ENCODE measurements at places on chromosomes 5 and 9.

- no peak overlapping the region for H3K27ac ChIP-seq
- no peaks in the 10 kb centered on the region for H3K27me3 ChIP-seq
- peaks cover 10% of the 10 kb centered on the region for H3K4me1 ChIP-seq
- no peak for DNase-seq
- H3K36me3 ChIP-seq, result no peaks in the 10 kb centered on the region
- no peak overlapping the region for H3K4me3 ChIP-seq
These were observed 3.0 kb downstream of the SLC22A5 start for GRCh38 chr5:132372542-132372941.

DNA sequence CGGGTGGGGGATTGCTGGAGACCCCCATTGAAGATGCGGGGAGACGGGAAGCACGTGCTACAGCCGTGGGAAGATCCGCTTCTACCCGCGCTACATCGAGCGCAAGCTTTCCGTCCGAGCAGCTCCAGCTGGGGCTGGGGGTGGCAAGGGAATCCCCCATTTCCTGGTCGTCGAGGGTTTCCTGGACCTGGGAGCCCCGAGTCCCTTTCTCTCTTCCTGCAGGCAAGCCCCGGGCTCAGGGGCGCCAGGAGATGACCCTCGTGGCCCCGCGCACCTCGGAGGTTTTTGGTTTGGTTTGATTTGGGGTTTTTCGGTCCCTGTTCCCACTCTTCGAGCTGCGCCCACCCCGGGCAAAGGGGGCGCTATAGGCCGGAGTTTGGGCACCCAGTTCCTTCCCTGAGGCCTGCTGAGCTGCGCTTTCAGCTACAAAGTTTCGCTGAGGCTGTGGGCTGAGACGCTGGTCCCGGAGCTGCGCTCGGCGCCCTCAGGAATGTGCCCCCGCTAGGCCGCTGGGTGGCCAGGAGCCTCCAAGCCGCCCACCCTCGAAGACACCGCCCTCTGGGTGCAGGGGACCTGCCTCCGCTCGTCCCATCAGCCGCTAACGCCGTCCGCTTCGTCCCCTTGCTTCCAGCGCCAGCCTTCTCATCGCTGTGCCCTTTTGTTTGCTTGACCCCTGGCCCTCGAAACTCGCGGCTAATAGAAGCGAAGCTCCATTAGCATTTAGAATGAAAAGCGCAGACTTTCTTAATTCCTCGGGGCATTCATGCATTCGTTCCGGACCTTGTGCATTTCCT is 2.9 kb downstream of the NR4A3 start:
- H3K27me3 ChIP-seq, result peaks cover 79% of the 10 kb centered on the region
- no peak overlapping the region for H3K27ac ChIP-seq
- peaks cover 58% of the 10 kb centered on the region for H3K4me1 ChIP-seq
- DNase-seq, result no peak

- H3K27me3 ChIP-seq, result peaks cover 5% of the 10 kb centered on the region
- peaks cover 32% of the 10 kb centered on the region for H3K4me1 ChIP-seq
- no peaks in the 10 kb centered on the region for H3K36me3 ChIP-seq
- H3K27ac ChIP-seq, result no peak overlapping the region
These were observed 43.4 kb upstream of the EXOC3 start for GRCh38 chr5:399296-400281.

DNA sequence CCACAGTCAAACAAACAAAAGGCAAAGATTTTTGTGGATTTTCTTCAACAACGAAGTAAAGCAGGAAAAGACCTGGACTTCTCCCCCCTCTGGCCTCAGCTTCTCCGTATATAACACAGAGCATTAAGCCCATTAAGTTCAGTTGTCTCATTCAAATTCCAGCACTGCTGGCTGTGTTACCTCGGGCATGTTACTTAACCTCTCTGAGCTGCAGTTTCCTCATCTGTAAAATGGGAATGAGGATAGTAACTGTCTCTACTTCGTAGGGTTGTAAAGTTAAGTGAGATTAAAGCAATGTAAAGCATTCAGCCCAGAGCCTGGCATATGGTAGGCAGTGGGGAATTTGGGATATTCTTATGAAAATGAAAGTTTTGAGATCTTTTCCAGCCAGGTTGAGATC is 92.7 kb upstream of the SMIM23 start:
- H3K4me1 ChIP-seq, result no peaks in the 10 kb centered on the region
- no peak for DNase-seq
- no peak overlapping the region for H3K4me3 ChIP-seq
- no peaks in the 10 kb centered on the region for H3K36me3 ChIP-seq
- no peak overlapping the region for H3K27ac ChIP-seq
- no peaks in the 10 kb centered on the region for H3K27me3 ChIP-seq

GRCh38 chr9:129607027-129607387 is 13.9 kb downstream of the C9orf50 start:
- DNase-seq, result no peak
- H3K27ac ChIP-seq, result peak overlapping the region; percentile 66
- no peaks in the 10 kb centered on the region for H3K27me3 ChIP-seq
- H3K36me3 ChIP-seq, result no peaks in the 10 kb centered on the region

DNA sequence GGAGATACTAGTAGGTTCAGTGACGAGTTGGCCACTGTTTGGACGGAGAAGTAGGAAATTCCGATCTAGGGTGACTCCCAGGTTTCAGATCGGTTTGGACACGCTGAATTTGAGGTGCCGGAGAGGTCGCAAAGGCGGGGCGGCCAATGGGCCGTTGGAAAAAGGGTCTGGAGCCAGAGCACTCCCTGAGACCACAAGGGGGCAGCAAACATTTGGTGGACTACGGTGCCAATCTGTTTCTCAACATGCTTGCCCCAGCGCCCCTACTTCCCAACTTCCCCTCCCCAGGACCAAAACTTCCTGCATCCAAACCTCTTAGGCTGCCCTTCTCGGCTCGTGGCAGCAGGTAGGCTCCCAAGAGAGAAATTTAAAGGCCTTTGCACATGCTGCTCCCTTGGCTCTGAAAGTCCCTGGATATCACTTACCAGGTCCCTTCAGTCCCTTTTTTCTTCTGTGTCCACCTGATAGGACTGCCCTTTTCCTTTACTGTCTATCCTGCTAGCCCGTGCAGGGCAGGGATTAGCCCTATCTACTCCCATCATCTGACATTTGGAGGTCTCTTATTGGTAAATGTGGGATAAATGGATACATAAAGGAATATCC is 992 bp upstream of the RPP25L start:
- no peaks in the 10 kb centered on the region for H3K27me3 ChIP-seq
- H3K4me3 ChIP-seq, result peak overlapping the region; percentile 77
- H3K4me1 ChIP-seq, result peaks cover 23% of the 10 kb centered on the region
- peak overlapping the region; percentile 85 for H3K27ac ChIP-seq
- peak; percentile 77 for DNase-seq

GRCh38 chr5:71996789-71997188 is 110.5 kb upstream of the MAP1B start:
- no peak overlapping the region for H3K4me3 ChIP-seq
- H3K36me3 ChIP-seq, result no peaks in the 10 kb centered on the region
- no peaks in the 10 kb centered on the region for H3K27me3 ChIP-seq
- DNase-seq, result no peak
- no peak overlapping the region for H3K27ac ChIP-seq

- H3K4me1 ChIP-seq, result peaks cover 5% of the 10 kb centered on the region
- no peak for DNase-seq
- peaks cover 6% of the 10 kb centered on the region for H3K27me3 ChIP-seq
These were observed 99.4 kb downstream of the TMEM174 start for GRCh38 chr5:73272351-73272750.

- no peak for DNase-seq
- H3K36me3 ChIP-seq, result no peaks in the 10 kb centered on the region
- no peak overlapping the region for H3K27ac ChIP-seq
- H3K4me3 ChIP-seq, result no peak overlapping the region
These were observed 60.1 kb downstream of the FBN2 start for GRCh38 chr5:128477944-128478343.

DNA sequence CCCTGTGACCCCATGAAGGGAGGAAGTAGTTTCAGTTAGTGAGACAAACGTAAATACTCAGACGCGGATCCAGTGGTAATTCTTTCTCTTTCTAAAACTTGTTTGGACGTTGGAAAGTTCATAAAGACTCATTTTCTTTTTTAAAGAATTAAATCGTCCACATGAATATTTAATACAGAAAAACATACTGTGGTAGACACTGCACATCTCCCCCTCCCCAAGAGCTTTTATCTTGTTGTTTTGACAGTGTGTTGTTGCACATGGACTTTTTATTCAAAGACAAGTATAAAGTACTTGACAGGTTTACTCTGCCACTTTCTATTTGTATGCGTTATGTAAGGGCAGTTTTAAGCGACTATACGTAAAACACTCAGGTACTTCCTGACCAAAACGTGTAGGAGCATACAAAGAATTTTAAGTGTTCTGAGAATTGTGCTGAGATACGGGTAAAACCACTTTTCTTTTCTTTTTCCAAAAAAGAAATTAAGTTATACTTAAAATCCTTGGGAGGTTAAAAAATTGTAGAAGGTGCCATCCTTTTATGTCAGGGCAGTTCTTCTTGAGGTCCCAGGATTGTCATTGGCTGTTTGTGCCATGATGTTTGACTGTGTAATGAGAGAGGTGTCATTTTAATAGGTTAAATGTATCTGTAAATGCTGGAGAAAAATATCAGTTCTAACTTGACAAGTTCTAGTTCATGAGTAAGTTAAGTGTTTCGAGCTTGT is 1.3 kb downstream of the NIPBL start:
- H3K4me1 ChIP-seq, result peaks cover 6% of the 10 kb centered on the region
- H3K36me3 ChIP-seq, result no peaks in the 10 kb centered on the region
- peak; percentile 76 for DNase-seq
- peak overlapping the region; percentile 81 for H3K4me3 ChIP-seq

GRCh38 chr9:111068383-111068730 is 30.1 kb upstream of the LPAR1 start:
- H3K27me3 ChIP-seq, result no peaks in the 10 kb centered on the region
- DNase-seq, result no peak
- no peaks in the 10 kb centered on the region for H3K36me3 ChIP-seq
- no peak overlapping the region for H3K4me3 ChIP-seq
- no peak overlapping the region for H3K27ac ChIP-seq

DNA sequence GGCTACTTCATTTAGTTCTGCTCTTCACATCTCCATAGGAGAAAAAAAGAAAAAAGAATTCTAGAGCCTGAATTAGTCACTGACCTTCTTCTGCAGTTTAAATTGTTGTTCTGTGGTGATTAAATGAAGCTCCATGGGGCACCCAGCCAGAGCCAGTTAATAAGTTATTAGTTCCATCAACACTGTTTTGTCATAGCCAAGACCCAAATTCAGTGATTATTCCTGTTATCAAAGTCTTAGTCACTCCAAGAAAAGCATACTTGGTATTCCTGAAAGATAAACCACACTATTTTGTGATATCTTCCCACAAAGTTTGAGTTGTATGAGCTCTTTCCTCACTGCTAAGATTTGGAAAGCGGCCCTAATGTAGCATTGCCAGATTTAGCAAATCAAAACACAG is 134.8 kb upstream of the RGMB start:
- no peaks in the 10 kb centered on the region for H3K36me3 ChIP-seq
- H3K27ac ChIP-seq, result no peak overlapping the region
- no peaks in the 10 kb centered on the region for H3K4me1 ChIP-seq

GRCh38 chr9:37730839-37731238 is 22.8 kb upstream of the TRMT10B start:
- no peak overlapping the region for H3K27ac ChIP-seq
- no peaks in the 10 kb centered on the region for H3K27me3 ChIP-seq
- no peaks in the 10 kb centered on the region for H3K36me3 ChIP-seq

DNA sequence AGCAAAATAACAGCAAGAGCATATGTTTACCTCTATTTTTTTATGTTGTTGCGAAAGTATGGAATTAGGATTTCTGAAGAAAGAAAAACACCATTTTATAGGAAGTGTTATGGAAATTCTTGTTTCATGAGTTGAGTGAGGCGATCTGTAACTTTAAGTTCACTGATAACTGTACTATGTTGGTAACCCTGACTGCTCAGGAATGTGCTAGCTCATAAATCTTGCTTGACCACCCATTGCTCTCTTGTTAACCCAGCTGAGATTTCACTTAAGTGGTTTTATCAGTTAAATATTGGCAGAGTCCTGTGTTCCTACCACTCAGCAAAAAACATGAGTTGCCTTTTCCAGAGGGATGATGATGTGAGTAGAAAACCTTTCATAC is 91.1 kb upstream of the STARD4 start:
- H3K27me3 ChIP-seq, result no peaks in the 10 kb centered on the region
- H3K27ac ChIP-seq, result no peak overlapping the region
- no peaks in the 10 kb centered on the region for H3K4me1 ChIP-seq
- no peaks in the 10 kb centered on the region for H3K36me3 ChIP-seq
- DNase-seq, result no peak

GRCh38 chr9:35661756-35662350 is 3.1 kb downstream of the ARHGEF39 start:
- H3K27me3 ChIP-seq, result no peaks in the 10 kb centered on the region
- H3K4me1 ChIP-seq, result peaks cover 89% of the 10 kb centered on the region
- H3K36me3 ChIP-seq, result peaks cover 25% of the 10 kb centered on the region
- H3K4me3 ChIP-seq, result peak overlapping the region; percentile 22

- no peaks in the 10 kb centered on the region for H3K27me3 ChIP-seq
- no peak overlapping the region for H3K4me3 ChIP-seq
- no peak for DNase-seq
These were observed 595.7 kb downstream of the ACTL7B start for GRCh38 chr9:108259917-108260675.

- H3K36me3 ChIP-seq, result no peaks in the 10 kb centered on the region
- H3K27me3 ChIP-seq, result no peaks in the 10 kb centered on the region
- no peak overlapping the region for H3K27ac ChIP-seq
- DNase-seq, result no peak
These were observed 235.7 kb downstream of the ENC1 start for GRCh38 chr5:74404574-74405508.

DNA sequence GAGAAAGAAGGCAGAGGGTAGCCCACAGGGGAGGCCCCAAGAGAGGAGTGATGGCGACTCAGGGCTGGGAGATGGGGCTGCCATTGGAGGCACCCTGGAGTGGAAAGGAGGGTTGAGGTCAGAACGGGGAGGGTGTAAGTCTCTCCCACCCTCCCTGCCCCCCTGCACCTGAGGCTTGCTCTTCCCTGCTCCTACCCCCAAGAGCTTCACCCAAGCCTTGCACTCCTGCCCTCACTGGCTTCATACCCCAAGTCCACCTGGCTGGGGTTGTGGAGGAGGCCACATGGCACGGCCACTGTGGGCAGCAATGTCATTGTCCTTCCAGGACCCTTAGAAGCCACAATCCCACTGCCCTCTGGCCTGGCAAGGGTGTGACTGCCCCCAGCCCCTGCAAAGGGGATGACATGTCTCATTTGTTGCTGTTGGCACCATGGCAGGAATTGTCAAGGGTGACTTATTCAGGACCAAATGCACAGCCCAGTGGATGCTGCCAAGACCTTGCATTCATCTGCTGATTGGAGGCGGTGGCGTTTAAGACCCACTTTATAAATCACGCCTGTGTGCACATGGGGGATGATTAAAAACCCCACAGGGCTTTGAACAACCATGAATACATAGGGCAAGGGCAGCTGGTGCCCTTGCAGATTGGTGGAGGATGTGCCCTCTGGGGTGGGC is 47.6 kb upstream of the RNU6ATAC start:
- H3K27me3 ChIP-seq, result no peaks in the 10 kb centered on the region
- peaks cover 11% of the 10 kb centered on the region for H3K4me1 ChIP-seq

DNA sequence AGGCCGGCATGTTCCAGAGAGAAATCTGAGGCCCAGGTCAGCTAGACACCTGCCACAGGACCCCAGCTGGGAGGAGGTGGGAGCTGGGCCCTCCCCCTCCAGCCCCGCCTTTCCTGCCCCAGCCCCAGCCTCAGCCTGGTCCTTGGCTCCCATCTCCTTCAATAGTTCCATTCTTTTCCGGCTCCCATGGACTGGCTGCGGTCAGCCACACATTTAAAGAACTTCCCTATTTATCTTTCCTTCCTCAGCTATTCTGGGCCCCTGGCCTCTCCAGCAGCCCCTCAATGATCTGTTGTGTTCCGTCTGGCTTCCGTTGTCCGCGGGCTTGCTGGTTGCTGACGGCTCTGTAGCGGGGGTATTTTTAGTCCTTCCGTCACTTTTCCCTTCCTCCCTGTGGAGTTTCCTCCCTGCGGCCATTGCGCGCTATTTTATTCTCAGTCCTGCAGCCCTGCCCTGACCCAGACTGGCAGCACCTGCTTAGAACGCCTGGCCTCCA is 73.8 kb downstream of the AMBP start:
- H3K4me1 ChIP-seq, result no peaks in the 10 kb centered on the region
- H3K27ac ChIP-seq, result no peak overlapping the region
- H3K4me3 ChIP-seq, result no peak overlapping the region
